Mesenteric fat pad (tissue), 1 donor: ENCODE measurements at places on chromosomes 11 and 22. TPM values are rescaled to one million over a fixed set of nuclear protein-coding genes. Genes with fewer than 3 reads are reported as not detected.

OR8D4 gene
- total RNA-seq: not detected

DNA sequence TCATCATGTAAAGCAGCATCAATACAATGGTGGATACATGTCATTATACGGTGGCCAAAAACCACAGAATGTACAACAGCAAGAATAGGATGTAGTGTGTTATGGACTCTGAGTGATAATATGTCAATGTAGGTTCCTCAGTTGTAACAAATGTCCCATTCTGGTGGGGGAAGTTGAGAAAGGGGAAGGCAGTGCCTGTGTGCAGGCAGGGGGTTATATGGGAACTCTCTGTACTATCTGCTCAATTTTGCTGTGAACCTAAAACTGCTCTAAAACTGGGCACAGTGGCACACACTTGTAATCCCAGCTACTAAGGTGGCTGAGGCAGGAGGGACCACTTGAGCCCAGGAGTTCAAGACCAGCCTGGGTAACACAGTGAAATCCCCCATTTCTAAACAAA is 5.9 kb downstream of the CHKA start:
- DNase-seq: no peak

PKDREJ gene
- total RNA-seq: not detected

DNA sequence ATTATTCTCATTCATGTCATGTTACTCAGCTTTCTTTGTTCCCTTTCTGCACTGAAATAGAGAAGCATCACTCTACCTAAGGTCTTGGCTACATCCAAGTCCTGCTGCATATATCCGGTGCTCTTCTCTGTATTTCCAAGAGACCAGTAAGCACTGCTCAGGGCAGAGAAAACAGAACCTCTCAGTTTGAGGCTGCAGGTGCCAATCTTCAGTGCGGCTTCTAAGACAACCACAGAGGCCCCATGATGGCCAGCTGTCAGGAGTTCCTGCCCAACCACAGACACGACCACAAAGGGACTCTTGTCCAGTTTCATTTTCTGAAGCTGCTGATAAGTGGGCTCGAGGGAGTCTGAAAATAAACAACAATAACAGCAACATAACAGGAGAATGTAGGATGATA is 378.4 kb upstream of the PITPNB start:
- DNase-seq: no peak

OSBP2 gene
- total RNA-seq: 1.4 TPM

DNA sequence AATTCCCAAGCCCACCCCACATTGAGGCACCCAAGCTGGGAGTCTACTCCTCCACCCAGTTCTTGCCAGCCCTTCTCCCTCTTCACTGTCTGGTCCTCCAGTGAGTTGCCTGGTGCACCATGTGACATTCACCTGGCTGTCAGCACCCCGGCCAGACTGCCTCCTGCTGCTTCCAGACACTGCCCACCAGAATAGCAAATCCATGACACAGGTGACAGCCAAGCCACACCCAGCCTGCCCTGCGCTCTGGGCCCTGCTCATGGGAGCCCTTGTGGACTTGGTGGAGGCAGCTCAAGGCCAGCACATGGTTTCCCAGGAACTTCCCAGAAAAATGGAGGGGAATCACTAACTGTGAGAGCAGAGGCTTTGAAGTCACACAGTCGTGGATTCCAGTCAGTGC is 96.3 kb upstream of the CSNK2A3 start:
- DNase-seq: no peak

DNA sequence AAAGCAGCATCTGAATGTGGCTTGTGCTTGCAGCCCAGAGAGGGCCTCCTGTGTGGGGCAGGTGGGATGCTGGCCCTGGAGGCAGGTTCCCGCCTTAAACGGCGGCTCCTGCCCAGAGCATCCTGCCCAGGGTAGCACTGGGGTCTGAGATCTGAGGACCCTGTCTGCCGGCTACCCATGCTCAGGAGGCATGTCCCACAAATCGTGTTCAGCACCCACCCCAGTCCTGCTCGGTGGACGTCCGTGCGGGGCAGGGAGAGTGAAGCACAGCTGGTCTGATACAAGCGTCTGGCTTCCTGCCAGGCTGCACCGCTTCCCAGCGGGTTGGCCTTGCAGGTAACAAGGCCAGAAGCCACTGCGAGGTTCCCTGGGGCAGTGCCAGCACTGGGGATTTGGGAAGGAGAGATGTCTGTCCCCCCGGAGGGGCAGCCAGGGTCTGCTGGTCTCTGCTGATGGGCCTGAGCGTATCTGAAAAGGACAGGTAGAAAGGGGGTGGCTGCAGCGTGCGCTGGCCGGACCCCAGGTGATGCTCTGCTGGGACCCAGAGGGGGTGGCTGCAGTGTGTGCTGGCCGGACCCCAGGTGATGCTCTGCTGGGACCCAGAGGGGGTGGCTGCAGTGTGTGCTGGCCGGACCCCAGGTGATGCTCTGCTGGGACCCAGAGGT is 3.6 kb downstream of the TRABD start:
- DNase-seq: no peak

CRYBB1 gene
- 2.8 TPM for total RNA-seq

DNA sequence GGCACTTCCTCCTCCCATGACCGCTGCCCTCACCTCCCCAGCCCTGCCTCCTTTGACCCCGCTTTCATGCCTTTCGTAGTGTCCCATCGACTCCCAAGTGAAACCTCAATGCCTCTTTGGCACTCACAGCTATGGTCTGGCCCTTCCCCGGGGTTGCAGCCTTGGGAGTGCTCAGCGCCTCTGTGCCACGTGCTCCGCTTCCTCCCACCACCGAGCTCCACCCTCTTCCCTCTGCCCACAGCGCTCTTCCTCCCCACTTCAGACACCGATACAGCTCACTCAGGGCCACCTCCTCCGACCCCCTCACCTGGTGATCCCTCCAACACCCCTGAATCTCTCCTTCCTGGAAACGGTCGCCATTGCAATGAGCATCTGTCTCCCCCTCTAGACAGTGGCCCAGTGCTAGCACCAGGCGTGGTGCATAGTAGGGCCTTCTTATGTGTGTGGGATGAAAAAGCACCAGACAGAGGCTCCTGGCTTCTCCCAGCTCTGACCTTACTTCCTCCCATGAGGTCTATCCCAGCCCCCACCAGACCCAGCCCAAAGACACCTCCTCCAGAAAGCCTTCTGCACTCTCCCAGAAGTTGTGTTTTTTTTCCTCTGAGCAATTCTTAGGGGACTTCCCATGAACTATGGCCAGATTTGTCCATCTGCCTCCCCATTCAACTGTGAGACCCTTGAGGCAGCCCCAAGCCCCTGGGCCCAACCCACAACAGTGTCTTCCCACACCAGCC is 16.4 kb upstream of the SCGB1A1 start:
- no peak for DNase-seq

DNA sequence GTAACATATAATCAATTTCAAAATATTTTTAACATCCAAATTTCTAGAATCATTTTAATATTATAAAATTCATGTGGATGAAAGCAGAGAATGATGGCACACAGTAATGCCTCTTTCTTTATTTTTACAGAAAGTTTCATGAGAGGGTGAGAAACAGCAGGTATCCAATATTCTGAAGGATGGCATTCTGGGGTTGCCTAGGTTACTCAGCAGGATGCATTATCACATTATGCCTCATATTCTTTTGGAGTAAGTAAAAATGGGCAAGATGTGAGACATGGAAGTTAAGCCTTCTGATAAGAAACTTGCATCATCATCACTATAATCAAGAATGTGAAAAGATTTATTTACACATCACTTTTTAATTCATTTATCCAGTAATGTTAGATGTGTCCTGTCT is 148.7 kb upstream of the PGR start:
- no peak for DNase-seq

CASP1 gene
- total RNA-seq: 25.0 TPM

GRCh38 chr11:133906241-133906640 is 50.5 kb downstream of the IGSF9B start:
- peak; percentile 79 for DNase-seq

DNA sequence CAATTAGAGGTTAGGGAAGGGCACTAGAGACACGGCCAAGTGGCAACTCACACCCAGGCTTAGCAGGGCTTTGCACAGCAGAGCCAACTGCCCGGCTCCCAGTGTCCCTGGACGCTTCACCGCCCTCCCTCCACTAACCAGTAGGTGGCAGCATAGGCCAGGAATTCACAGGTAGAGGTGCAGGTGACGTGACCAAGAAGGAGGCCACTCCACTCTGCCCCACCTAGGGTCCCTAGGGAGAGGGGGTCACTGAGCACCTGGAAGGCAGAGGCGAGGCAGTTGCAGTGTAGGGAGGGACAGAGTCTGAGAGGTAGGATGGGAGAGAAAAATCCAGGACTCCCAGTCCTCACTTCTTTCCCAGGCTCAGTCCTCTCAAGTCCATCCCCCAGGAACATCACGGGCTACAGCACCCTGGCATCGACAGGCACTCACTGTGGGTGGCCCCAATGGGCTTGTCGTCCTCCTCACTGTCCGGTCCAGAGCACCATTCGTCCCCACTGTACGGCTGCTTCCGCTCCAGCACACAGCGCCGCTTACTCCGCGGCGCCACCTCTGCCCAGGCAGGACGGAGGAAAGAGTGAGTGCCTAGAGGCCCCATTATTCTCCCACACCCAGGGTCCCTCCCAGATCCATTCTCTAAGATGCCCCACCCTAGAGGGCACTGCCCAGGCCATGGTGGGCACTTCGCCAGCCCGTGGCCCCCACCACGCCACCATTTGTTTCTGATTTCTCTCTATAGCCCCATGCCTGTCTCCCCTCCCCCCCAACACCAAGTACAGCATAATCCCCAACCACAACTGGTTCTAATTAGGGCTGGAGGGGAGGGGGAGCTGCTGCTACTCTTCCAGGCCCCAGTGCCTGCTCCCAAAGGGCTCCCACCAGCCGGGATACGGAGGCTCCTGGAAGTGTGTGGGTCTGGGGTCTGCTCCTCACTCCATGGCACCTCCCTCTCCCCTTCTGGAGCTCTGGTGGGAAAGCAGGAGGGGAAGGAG is 18.4 kb downstream of the BCL9L start:
- DNase-seq: no peak

DNA sequence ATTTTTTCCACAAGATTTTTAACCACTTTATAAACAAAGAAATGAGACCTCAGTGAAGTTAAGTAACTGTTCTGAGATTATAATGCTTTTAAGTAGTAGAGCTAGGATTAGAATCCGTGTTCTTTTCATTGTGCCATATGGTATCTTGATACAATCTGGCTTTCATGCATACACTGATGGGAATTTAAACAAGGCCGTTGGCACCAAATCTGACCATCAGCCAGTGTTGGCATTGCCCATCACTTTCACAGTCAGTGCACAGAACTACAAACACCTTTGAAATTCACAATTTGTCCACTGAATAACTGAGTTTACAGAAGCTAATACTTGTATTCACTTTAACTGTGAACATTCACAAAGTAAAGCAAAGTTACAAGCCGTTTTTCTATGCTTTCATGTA is 1228.0 kb downstream of the TBC1D22A start:
- DNase-seq: no peak

GRCh38 chr11:66559142-66559865 is 9.1 kb downstream of the CTSF start:
- no peak for DNase-seq

DNA sequence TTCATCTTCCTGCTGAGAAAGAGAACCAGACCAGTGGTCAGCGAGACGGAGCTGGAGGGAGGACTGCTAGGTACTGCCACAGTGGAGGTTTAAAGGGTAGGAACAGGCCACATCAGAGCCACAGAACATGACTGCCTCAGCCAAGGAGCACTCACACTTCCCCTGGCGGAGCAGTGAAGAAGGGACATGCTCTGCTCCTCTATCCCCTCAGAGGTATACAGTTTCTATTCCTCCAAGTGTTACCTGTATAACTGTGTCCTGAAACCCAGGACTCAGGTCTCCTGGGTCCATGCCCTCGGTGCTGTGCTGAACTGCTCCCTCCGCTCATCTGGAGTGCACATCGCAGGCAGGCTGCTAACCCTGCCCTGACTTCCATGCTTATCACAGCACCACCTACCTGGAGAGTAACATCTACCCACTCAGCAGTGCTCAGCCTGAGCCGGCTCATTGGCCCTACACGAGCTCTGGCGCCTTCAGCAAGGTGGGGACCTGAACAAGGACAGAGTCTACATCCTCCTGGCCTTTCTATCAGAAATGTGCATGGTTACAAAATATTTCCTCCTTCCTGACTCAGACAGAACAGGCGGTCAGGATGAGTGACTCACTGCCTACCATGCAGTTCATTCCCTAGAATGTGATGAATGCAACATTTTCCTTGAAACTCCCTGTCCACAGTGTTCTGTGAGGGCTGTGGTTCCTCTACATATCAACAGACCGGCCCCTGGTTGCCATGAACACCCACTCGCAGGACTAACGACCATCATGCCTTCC is 52.9 kb downstream of the C11orf58 start:
- DNase-seq: no peak

DNA sequence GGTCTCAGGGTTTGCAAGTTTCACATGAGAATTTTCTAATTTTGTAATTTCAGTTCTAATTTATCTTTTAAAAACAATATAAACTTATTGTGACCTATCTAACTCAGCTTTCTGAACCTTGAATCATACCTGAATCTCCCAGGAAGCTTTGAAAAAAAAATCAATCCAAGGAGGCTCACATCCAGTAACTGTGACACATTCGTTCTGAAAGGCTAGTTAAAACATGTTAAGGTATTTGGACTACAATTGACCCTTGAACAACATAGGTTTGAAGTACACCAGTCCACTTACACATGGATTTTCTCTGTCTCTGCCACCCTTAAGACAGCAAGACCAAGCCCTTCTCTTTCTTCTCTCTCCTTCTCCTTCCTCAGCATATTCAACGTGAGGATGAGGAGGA is 40.0 kb downstream of the DDI1 start:
- no peak for DNase-seq

NTM gene
- 2.9 TPM for total RNA-seq

- DNase-seq: no peak
Observed at GRCh38 chr22:26239581-26239980, 70.3 kb downstream of the SEZ6L start.
